Amniotic stem cell (primary cell): ENCODE measurements at places on chromosomes 5 and 9.

DNA sequence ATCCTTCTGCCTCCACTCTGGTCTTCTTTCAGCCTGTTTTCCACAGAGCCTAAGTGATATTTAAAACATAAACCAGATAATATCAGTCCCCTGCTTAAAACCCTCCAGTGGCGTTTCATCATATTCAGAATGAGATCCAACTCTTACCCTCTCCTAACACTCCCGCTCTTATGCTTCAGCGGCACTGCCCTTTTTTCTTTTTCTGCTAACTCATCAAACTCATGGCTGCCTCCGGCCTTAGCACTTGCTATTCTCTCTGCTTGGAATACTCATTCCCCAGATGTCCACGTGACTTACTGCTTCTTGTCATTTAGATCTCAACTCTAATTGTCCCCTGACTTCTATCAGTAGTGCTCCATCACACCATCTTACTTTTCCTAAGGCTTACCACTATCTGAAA is 73.6 kb downstream of the PIP5K1B start:
- DNase-seq = no peak

DNA sequence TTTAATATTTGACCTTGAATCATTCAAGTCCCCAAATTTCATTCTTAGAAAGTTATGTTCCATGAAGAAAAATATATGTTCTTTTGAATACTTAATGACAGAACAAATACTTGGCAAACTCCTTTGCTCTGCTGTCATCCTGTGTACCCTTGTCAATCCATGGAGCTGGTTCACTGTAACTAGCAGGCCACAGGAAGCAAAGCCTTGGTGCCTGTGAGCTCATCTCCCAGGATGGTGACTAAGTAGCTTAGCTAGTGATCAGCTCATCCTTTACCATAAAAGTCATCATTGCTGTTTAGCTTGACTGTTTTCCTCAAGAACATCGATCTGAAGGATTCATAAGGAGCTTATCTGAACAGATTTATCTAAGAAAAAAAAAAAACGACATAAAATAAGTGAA is 65.4 kb downstream of the WDR41 start:
- no peak for DNase-seq

GRCh38 chr5:54309691-54310432 is 511 bp downstream of the ARL15 start:
- DNase-seq = peak; percentile 8

DNA sequence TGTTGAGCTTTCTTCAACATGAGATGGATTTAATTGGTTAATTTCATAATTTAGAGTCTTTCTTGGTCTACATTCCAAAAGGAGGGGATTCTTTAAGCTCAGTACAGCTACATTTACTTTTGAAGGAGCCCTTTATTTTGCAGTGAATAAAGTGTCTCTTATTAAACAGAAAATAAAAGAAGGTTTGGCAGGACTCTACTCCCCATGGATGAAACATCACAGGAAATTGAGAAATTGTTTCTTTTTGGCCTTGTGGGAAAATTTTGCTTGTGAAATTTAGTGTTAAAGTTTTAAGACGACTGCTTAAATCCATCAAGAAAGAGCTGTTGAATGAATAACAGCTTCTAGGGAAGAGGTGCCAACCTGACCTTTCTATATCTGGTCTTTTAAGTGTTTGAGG is 187.7 kb downstream of the NTRK2 start:
- DNase-seq = no peak

DNA sequence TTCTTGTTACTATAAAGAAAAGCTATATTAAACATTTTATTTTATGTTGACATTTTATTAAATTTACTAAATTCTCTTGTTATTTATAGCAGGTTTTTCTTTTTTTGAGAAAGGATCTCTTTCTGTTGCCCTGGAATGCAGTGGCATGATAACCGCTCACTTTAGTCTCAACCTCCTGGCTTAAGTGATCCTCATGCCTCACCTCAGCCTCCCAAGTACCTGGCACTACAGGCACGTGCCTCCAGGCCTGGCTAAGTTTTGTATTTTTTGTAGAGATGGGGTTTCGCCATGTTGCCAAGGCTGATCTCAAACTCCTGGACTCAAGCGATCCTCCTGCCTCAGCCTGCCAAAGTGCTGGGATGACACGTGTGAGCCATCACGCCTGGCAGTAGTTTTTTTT is 280.2 kb upstream of the C9orf72 start:
- DNase-seq = no peak

DNA sequence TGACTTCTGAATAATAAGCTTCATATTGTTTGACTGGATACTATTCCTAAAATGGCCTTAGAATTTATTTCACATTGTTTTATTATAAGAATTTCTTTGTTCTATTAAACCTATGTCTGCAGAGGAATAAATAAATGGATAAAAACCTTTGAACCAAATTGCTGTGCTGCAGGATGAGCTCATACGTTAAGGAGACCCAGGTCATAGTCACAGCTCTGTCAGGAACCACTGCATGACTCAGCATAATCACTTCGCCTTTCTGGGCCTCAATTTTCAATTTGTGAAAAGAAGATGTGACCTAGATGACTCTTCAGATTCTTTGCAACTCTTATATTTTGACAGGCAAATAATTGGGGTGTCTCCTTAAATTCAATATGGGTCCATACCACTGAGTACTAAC is 36.7 kb upstream of the HMHB1 start:
- DNase-seq = no peak

DNA sequence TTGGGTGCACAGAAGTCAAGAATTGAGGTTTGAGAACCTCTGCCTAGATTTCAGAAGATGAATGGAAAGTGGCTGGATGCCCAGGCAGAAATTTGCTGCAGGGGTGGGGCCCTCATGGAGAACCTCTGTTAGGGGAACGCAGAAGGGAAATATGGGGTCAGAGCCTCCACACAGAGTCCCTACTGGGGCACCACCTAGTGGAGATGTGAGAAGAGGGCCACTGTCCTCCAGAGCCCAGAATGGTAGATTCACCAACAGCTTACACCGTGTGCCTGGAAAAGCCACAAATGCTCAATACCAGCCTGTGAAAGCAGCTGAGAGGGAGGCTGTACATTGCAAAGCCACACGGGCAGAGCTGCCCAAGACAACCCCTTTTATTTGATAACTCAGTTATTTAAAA is 383.5 kb downstream of the TLE4 start:
- no peak for DNase-seq

DNA sequence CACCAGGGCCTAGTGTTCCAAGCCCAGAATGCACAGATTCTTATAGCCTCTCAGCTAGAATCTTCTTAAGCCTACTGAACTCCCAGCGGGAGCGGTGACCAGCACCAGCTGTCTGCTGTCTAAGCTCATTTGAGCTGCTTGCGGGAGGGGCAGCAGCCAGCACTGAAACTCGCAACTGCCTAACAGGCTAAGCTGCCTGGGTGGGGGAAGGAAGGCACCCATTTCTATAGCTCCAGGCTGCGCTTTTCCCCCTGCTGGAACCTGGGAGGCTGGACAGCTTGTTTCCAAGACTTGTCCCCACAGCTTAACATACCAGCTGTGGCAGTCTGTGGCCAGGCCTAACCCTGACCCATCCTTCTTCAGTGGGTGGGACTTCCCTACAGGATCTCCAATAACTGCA is 512.9 kb downstream of the EFNA5 start:
- DNase-seq = no peak
